ENCODE measurements at places on chromosomes 12 and 14.
A peak's percentile ranks its signal among the peaks of the same experiment; 100 is the strongest.

GRCh38 chr12:127928615-127929571 lies 338.1 kb upstream of the TMEM132C start:
- DNase-seq: peak; percentile 22

DNA sequence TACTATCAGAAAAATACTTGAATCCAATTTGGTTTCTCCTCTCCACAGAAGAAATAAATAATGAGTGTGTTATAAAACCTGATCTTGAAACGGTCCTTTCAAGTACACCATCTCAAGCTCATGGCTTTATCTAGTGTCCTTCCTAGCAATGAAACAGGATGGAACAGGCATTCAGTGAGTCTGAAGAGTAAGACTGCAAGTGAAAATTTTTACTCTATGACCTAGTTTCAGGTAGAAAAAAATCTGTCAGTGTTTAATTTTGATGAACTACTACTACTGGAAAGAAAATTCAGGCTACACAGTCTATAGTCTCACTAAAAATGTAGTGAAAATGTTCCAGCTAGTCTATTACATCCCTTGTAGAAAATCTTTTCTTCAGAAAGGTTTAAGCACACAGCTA lies 7.7 kb downstream of the CBX5 start:
- DNase-seq: no peak

DNA sequence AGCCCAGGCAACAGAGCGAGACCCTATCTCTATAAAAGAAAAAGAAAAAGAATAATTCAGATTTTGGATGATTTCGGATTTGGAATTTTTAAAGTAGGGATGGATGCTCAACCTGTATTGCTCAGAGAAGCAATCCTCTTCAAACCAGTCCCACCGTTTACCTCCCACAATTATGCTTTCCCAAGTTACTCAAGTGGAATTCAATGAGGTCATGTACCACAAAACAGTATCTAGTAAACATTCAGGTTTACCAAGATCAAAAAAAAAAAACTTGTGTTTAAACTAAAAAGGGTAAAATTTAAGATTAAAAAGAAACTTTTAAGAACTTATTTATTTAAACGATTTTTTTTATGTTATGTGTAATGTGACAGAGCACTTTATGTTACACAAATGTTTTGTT lies 2.5 kb downstream of the KDM5A start:
- no peak for DNase-seq

GRCh38 chr12:75862692-75863471 lies 168.7 kb downstream of the PHLDA1 start:
- DNase-seq: no peak

- DNase-seq: no peak
These were observed 4.6 kb upstream of the CD4 start for GRCh38 chr12:6784761-6785160.

DNA sequence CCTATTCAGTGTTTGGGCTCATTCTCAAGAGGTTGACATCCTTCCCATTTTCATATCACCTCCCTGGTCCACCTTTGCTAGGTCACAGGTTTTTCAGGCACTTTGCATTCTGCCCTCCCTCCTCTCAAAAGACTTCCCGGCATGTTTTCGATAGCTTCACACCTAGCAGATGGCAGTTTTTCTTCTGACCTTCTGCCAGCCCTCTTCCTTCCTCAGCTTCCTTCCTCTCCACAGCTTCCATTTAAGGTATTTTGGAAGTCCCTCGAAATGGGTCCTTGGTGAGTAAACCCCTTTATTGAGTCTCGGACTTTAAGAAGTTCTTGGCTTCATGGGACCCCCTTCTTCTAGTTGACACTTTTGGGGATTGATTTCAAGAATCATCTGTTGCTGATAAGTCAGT lies 358.0 kb downstream of the RGS6 start:
- DNase-seq: no peak

DNA sequence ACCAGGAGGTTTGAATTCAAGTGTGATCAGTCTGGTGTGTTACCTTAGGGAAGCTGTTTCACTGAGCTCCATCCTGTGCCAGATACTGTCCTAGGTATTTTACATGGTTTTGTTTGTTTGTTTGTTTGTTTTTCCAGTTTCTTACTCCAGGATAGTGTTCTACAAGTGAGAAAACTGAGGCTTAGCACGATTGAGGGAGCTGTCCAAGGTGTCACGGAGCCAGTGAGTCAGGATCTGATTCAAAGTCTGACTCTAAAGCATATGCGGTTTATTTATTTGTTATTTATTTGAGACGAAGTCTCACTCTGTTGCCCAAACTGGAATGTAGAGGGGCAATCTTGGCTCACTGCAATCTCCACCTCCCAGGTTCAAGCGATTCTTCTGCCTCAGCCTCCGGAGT lies 79.7 kb upstream of the GNG2 start:
- DNase-seq: no peak

GRCh38 chr14:48341069-48341468 lies 665.7 kb upstream of the MDGA2 start:
- no peak for DNase-seq

GRCh38 chr12:33111850-33112249 lies 215.3 kb upstream of the PKP2 start:
- no peak for DNase-seq

DNA sequence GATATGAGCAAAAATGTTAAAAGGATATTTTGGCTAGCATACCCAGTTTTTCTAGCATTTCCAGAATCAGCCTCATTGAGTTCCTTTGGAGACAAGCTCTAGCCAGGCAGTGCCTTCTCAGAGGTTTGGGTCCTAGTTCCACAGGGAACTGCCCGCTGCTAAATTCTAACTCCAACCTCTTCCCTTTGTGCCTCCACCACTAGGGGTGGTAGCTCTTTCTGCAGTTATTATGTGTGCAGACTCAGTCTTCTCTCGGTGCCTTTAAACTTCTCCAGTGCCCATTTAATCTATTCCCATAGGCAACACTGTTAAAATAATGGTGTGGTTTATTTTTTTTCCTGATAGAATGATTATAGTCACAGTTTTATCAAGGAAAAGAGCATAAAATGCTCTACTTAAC lies 21.5 kb upstream of the SLC25A3 start:
- no peak for DNase-seq

GRCh38 chr12:18887368-18887767 lies 149.4 kb downstream of the CAPZA3 start:
- no peak for DNase-seq

DNA sequence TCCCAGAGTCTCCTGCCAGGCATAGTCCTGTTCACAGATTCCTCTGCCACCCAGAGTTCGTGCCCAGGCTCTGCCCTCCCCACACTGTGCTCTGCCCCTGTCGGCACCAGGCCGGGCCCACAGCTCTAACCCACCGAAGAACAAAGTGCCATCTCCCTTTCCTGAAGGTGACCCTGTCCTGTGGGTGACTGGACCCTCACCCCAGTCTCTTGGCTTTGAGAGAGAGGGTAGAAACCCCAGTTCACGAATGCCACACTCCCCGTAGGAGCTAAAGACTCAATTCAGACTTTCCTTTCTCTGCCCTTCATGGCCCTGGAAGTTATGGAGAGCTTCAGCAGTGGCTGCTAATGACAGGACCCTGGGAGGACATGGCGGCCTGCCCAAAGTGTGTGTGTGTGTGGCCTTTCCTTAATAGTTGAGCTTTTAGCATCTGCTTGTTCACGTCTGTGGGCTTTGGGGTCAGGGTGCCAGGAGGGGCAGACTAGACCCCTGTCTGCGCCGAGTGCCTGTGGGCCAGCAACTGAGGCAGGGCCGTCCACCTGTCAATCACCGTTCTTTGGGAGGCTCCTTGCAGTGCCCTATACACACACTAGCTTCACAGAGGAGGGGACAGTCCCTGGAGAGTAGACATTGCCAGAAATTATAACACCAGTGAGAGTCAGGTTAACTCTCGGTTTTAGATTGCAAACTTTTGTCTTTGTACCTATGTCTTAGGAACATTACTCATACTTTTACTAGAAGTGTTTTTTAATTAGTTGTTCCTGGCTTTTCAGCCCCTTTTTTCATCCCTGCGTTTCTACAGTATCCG lies 84.6 kb upstream of the DYNC1H1 start:
- DNase-seq: no peak

GRCh38 chr12:124625867-124626675 lies 58.7 kb upstream of the NCOR2 start:
- peak; percentile 73 for DNase-seq

- DNase-seq: no peak
These were observed 789.6 kb upstream of the NOVA1 start for GRCh38 chr14:27387463-27387862.

GRCh38 chr12:807041-807735 lies 54.8 kb downstream of the WNK1 start:
- no peak for DNase-seq

GRCh38 chr12:68746572-68747180 lies 700 bp downstream of the SLC35E3 start:
- no peak for DNase-seq

DNA sequence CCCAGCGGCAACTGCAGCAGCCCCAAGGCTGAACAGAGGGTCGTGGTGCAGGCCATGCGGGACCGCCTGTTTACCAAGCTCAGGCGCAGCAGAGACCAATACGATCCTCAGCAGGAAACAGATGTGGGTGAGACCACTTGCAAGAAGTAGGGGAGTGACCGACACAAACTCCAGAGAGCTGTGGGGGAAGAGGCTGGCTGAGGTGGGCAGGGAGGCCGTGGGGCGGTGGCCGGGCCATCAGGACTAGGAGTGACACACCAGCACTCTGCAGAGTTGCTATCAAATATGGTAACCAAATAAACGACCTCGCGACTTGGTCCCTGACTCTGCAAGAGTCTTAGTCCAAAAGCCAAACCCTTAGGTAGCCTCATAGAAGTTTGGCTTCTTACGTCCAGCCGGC lies 30.6 kb downstream of the AMN start:
- no peak for DNase-seq

DNA sequence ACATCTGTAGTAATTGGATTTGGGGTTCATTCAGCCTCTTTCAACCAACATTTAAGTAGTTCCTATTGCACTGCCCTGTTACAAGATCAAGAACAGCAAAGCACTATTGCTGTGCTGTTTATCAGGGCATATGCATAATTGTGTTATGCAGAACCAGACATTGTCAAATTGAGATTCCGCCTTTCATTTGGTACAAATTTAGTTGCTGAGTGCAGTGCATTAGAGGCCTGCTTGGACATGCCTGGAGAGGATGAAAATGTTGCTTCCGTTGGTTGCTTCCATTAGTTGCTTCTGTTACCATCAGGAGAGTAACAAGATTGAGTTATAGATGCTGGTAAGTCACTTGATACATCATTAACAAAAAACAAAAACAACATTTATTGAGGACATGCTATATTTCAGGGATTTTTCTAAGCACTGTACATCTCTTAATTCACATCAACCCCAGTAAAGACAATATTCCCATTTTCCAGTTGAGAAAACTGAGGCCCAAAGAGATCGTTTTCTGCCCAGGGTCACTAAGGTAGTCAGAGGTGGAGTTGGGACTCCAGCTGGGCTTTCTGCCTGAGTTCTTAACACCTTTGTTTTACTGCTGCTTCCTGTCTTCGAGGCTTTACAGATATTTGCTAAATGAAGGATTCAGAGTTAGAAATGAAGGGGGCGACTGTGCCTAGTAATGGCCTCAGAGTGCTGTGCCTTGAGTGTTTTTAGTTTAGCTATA lies 79.3 kb downstream of the PPP2R5C start:
- no peak for DNase-seq

GRCh38 chr12:130667421-130667960 lies 48.6 kb downstream of the RIMBP2 start:
- no peak for DNase-seq

- peak; percentile 87 for DNase-seq
These were observed 9.2 kb upstream of the ALDH2 start for GRCh38 chr12:111757361-111758119.

- DNase-seq: no peak
These were observed 321.5 kb downstream of the PCNX1 start for GRCh38 chr14:71228711-71229110.

DNA sequence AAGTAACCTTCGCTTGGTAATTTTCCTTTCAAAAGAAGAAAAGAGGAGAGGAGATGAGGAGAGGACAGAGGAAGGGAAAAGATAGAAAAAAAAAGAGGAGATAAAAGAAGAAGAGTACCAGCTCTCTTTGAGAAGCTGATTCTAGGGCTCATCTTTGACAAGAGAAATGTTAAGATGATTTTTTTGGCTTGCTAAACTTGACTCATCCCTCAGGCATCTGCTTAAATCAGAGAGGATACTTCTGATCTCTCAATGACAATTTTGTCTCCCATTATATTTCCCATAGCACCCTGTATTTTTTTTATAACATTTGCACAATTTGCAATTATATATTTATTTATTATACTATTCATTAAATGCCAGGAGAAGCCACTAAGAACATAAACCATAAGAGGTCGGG lies 17.1 kb downstream of the SYT1 start:
- no peak for DNase-seq

DNA sequence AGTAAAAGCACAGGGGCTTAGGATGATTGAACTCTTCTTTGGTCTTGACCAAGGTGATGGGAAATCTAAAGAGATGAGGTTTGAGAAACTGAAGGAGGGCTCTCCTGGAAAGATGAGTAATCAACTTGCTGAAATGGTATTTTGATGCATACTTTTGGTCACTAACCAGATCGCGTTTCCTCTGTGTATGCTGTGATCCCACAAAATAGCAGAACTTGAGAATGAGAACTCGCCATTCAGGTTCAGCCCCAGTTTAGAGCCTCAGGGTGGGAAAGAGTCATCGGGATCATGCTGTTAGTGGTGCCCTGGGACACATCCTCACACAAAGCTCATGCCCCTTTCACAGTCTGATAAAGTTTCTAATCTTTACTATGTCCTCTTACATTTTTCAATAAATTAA lies 488.8 kb downstream of the ETNK1 start:
- no peak for DNase-seq

DNA sequence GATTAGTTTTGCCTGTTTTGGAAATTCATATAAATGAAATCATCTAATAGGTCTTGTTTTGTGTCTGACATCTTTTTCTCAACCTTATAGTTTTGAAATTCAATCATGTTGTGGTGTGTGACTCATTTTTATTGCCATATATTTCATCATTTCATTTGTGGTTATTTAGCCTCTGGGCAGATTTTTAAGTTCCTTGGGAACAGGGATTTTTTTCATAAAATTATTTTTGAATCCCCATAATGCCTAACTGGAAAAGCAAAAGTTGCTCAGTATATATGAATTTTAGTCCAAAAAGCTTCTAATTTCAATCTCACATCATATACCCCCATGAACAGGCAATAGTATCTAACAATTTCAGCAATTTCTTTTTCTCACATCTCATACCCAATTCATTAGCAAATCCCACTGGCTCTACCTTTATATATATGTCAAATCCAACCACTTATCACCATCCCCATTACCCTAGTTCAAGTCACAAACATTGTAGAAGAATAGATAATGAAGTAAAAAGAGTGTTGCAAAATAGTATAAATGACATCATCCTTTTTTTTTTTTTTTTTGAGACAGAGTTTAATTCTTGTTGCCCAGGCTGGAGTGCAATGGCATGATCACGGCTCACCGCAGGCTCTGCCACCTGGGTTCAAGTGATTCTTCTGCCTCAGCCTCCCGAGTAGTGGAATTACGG lies 2.6 kb upstream of the OR6J1 start:
- no peak for DNase-seq

DNA sequence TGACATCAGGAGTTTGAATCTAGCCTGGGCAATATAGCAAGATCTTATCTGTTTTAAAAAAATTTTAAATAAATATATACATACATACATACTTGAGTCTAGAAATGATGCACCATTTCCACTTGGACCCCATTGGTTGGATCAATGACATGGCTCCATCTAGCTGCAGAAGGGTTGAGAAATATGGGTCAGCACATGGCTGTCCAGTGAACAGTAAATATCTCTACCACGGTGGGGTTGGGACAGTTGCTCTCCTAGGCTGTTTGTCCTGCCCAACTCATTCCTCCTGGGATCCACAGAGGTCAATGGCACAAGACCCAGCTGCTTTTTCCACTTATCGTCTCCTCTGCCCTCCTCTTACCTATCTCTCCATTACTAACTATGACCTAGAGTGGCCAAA lies 23.6 kb downstream of the PLEKHH1 start:
- no peak for DNase-seq

Data from GDM1 (cell line).